ENCODE measurements at places on chromosomes 5 and 9. TPM values are rescaled to one million over a fixed set of nuclear protein-coding genes. Genes with fewer than 3 reads are reported as not detected.

- DNase-seq: no peak
Observed at GRCh38 chr5:40334242-40334635, 345.5 kb upstream of the PTGER4 start.

DNA sequence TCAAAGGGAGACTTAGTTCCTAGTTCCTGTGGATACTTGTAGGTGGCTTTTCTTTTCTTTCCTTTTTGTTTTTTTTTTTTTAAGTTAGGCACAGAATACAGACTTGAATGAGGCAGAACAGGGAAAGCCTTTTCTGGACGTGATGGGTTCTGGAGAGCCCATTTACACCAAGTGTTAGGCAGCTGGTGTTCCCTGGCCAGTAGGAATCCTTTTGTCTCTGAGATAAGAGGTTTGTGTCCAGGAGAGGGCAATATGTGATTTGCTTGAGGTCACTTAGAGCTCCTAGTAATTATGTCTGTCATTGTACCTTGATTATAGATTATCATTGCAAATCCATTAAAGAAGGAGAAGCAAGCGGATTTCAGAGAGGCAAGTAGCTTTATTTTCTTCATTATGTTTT lies 9.1 kb downstream of the MEGF10 start:
- no peak for DNase-seq

DBH gene
- polyA plus RNA-seq: 0.72 TPM

MED22 gene
- 23.0 TPM for polyA plus RNA-seq

DNA sequence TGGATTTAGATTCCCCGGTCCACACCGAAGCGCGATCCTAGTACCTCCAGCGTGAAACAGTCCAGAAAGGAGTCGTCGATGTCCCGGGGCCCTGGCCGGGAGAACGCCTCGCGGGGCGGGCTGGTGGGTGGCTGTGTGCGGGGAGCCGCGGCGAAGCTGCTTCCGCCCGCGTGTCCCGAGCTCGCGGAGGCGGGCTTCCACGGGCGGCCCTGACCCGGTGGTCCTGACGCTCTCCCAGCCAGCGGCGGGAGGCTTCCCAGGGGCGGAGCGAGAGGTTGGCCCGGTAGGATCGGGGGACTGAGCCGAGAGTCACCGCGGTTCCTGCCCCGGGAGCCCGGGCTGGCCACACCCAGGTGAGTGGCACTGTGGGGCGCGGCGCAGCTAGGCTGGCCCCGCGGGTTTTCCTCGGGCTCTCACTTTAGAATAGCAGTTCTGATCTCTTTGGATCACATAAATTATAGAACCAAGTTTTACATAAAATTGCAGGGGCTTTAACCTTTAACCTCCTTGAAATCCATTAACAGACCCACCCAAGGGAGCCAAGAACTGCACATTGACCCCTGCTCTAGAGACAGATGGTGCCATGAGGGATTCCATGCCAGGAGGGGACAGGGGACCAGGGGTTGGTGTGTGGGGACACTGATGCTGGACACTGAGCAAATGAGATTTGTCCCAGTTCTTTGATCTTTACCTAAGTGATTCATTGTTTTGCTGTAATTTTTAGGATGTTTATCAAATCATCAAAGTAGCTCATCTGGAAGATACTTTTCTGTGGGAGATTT lies 29.2 kb upstream of the IL31RA start:
- no peak for DNase-seq

GLDC gene
- polyA plus RNA-seq: 0.81 TPM

SMU1 gene
- polyA plus RNA-seq: 16.3 TPM

- no peak for DNase-seq
Observed at GRCh38 chr5:68463606-68464005, 248.1 kb downstream of the PIK3R1 start.

CATSPER3 gene
- 0.87 TPM for polyA plus RNA-seq

- DNase-seq: no peak
Observed at GRCh38 chr5:109566361-109566760, 123.4 kb upstream of the MAN2A1 start.

GRCh38 chr9:97243606-97244005 lies 63.9 kb upstream of the CCDC180 start:
- DNase-seq: no peak

DNA sequence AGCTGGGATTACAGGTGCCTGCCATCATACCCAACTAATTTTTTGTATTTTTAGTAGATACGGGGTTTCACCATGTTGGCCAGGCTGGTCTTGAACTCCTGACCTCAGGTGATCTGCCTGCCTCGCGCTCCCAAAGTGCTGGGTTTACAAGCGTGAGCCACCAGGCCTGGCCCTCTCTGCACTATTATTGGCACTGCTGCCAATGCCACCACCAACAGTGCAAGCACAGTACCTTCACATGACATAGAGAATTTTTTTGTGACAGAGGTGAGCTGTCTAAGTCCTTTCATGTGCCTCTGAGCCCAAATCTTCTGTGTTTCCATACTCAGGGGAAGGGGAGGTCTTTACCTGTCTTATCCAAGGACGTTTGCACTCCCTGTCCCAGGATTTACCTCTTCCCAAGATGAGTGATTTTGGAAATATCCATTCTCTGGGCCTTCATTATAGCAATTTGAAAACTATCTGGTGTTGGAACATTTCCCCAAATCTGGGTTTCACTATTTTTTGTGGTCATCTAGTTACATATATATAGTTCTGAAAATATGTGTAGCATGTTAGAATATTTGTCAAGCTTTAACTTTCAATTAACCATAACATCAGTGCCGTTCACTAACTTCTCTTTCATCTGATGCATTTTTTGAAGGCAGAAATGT lies 5.4 kb upstream of the CD180 start:
- no peak for DNase-seq

GRCh38 chr9:94269264-94269663 lies 10.2 kb downstream of the ZNF169 start:
- no peak for DNase-seq

MYMK gene
- 58.2 TPM for polyA plus RNA-seq

GRCh38 chr9:84490206-84490841 lies 149.8 kb upstream of the SLC28A3 start:
- DNase-seq: no peak

DNA sequence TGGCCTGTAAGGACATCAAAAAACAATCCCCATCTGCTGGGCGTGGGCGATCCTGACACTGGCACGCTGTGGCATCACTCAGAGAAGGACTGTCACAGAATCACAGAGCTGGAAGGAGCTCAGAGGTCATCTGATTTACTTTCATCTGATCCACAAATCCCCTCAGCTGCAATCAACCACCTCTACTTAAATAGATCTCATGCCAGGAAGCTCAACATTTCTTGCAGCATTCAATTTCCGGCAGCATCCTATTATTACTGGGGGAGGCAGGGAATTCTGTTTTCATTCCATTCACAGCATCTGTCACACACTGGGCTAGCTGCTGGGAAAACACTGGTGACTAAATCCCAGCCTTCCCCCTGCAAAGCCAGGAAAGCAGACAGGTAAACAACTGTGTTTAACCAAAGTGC lies 38.3 kb downstream of the RETREG1 start:
- DNase-seq: no peak

IL6ST gene
- polyA plus RNA-seq: 59.1 TPM

GLRA1 gene
- polyA plus RNA-seq: not detected

DNA sequence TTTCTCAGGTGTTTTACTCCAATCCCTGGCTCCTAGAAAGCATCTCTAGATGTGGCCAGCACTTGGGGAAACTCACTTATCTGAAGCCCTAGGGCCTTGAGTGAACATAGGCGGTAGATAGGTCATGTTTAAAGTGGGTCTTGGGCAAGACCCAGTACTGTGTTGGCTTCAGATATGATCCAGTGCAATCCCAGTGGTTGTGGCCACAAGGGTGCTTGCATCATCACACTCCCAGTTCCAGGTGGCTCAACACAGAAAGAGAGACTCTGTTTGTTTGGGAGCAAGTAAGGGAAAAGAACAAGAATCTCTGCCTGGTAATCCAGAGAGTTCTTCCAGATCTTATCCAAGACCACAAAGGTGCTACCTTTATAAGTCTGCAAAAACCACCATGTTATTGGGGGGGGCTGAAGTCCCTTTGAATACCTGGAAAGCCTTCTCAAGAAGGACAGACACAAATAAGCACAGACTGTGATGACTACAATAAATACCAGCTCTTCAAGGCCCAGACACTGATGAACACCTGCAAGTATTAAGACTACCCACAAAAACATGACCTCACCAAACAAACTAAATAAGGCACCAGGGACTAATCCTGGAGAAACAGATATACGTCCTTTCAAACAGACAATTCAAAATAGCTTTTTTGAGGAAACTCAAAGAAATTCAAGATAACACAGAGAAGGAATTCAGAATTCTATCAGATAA lies 114.7 kb downstream of the LURAP1L start:
- no peak for DNase-seq

DNA sequence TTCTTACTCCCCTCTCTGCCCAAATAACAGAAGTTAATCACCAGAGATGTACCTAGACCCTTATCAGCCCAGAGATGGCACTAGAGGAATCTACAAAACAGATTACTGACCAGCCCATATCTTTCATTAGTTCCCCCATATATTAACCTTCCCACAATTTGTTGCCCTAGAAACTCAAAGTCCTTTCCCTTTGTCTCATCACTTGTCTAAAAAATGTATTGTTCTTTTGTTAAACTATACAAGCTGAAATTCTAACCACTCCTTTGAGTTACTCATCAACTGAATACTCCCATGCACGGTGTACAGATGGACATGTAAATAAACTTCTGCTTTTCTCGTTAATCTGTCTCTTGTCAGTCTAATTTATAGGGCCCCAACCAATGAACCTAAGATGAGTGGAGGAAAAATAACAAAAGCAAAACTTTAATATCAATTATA lies 130.9 kb downstream of the CCDC192 start:
- DNase-seq: no peak

DNA sequence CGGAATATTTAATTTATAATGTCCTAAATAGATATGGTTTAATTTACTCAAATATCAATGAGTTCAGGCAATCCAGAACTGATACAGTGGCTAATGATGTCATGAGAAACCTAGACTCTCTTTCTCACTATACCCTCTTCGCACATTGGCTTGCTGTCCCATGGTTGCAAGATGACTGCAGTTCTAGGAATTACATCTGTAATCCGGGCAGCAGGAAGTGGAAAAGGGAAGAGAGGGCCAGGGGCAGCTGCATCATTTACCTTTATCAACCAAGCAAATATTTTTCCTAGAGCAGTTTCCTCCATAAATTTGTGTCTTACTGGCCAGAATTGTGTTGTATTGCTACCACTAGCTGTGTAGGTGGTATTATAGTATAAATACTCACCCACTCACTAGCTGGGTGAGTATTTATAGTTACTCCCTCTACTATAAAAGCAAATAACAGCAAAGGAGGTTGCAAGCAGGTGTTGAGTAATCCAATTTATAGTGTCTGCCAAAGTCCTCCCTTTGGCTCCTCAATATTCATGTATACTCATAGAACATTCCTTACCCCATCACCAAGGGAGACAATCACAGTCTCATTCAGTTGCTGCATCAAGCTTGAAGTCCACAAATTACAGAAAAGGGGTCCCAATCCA lies 168.8 kb downstream of the DROSHA start:
- no peak for DNase-seq

DNA sequence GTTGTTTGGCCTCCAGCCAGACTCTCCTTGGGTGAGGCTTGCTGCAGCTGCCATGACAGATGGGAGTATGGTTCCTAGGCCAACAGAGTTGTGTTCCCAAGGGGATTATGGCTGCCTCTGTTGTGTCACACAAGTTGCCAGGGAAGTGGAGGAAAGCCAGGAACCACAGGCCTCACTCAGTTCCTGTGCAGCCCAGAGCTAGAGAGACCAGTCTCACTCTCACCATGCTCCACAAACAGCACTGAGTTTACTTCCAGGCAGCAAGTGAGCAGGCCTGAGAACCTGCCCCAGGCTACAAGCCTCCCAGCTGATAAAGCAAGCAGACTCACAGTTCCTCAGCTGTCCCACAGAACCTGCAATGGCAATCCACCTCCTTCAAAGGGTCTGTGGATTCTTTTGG lies 273.6 kb upstream of the TAS2R1 start:
- DNase-seq: no peak

RNF183 gene
- not detected for polyA plus RNA-seq

FCN1 gene
- polyA plus RNA-seq: 3.1 TPM

DNA sequence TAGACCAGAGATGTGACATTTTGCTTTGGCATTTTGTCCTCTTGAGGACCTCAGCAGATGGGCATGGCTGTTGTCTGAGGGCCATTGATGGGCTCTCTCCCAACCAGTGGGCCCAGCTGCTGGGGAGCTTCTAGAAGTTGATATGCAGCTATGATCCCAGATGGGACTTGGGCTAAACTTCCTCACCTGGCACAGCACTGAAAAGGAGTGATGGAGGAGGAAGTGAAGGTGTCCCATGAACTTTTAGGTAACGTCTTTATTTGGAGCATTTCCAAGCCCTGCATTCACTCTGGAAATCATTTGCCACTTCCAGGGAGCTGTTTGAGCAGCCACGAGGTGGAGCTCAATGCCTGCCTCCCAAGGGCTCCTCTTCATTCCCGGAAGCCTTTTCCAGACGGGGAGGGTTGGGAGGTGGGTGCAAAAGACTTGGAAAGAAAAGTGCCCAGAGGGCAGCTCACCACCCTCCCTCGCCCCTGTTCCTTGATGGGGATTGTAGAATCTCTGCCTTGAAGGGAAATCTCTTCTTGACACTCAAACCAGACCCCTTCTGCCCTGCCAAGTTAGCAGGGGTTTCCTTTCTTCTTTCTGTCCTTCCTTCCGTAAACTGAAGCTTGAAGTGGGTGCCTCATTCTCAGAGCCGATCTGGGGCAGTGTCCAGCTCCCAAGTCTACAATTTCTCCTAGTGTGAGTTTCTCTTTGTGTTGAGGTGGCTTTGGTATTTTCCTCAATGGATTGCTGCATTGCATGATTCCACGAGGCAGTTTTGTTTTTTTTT lies 18.1 kb upstream of the NEUROG1 start:
- no peak for DNase-seq

DNA sequence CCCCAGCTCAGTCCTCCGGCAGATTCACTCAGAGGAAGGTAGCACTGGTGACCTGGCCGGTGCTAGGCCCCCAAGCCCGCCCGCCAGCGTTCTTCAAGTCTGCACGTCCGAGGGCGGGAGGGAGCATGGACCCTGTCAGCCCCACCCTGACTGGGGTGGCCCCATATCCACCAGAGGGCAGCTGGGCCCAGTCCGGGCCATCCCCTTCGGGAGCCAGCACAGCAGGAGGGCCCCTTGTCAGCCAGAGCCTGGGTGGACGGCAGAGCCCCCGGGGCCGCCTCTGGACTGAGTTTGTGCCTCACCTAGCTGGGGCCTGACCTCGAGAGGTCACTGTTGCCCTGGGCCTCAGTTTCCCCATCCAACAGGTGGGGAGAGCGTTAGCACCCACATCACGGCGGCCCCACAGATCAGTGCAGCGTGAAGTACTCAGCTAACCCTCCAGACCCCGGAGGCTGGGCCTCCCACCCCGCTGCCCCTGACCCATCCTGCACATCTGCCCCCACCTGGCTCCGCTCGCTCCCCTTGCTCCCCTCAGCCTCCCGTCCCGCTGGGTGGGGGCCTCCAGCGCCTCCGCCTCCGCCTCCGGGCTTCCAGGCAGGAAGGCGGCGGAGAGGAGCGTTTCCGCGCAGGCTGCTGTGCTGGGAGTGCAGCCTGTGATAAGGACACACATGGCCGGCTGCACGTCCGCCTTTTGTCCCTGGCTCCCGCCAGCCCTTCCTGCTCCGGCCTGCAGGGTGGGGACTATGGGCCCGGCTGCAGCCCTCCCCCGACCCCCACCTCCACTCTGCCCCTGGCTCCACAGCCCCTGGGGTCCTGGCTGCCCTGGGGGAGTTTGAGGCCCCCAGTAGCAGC lies 16.6 kb upstream of the EGFL7 start:
- no peak for DNase-seq

MCC gene
- polyA plus RNA-seq: 15.1 TPM

PLCXD3 gene
- polyA plus RNA-seq: 0.09 TPM

SLC34A1 gene
- not detected for polyA plus RNA-seq
